ENCODE measurements at places on chromosomes 12 and 14.

GRCh38 chr12:31015215-31015614 is 58.4 kb upstream of the DDX11 start:
- DNase-seq: no peak

DNA sequence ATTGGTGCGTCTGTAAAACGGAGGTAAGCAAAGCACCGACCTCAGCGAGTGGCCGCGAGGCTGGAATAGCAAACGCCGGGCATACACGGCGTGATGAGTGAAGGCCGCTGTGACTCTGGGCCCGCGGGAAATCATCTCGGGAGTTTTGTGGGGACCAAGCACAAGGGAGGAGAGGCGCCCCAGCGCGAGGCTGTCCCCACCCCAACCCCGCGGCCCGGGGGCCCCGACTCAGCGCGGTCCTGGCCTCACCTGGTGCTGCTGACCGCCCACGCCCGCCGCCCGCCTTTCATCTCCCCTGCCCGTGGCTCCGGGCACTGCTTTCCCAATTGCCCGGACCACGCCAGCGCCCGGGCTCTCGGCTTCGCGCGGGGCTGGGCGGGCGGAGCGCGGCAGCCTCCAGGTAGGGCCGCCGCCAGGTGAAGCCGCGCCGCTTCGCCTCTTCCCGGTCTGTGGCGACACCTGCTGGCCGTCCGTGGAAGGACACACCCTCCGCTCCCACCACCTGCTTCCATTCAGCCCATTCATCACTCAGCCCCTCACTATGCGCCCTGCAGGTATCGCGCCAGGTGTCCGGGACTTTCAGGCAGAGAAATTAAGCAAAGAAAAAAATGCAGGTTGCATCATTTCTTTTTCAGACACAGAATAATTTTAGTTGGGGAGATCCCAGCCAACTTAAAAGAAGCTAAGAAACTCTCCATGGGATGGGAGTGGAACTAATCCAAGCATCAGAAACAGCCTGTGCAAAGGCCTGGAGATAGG is 360.4 kb downstream of the MED13L start:
- DNase-seq: no peak

- DNase-seq: no peak
Measured at GRCh38 chr12:16893426-16893825, 287.5 kb upstream of the LMO3 start.

- no peak for DNase-seq
Measured at GRCh38 chr12:452667-453210, 7.0 kb upstream of the B4GALNT3 start.

- no peak for DNase-seq
Measured at GRCh38 chr12:47004634-47005033, 74.8 kb upstream of the PCED1B start.

DNA sequence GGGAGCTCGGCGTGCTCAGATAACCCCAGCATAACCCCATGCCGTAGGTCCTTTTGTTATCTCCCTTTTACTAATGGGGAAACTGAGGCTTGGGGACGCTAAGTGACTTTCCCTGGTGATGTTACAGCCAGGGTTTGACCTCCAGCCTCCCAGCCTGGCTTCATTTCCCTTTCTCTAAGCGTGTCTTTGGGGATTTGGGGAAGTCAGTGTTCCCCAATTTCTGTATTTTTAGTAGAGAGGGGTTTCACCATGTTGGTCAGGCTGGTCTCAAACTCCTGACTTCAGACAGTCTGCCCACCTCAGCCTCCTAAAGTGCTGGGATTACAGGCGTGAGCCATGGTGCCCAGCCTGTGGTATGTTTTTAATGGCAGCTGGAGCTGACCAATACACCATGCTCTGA is 85.4 kb downstream of the PHETA1 start:
- no peak for DNase-seq
